ENCODE measurements at places on chromosomes 3 and 15.

DNA sequence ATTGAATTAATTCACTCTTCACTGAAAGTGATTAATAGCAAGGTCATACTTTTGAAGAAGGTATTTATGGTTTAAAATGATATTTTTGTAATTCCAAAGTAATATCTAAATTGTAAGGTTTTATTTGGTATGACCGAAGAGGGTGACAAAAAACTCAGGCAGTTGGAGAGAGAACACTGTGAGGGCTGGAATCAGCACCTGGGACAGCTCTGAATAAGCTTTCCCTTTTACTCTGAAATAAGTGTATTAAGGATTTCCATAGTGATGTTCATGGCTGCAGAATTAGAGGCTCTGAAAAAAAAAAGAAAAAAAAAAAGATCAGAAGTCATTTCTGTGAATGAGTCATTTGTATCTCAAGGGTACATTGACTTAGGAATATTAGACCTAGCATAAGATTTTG is 299.5 kb downstream of the IL5RA start:
- no peak for DNase-seq

GRCh38 chr15:85832394-85832793 is 37.7 kb upstream of the KLHL25 start:
- no peak for DNase-seq

- DNase-seq = no peak
Measured at GRCh38 chr3:55725681-55726500, 238.8 kb upstream of the WNT5A start.

DNA sequence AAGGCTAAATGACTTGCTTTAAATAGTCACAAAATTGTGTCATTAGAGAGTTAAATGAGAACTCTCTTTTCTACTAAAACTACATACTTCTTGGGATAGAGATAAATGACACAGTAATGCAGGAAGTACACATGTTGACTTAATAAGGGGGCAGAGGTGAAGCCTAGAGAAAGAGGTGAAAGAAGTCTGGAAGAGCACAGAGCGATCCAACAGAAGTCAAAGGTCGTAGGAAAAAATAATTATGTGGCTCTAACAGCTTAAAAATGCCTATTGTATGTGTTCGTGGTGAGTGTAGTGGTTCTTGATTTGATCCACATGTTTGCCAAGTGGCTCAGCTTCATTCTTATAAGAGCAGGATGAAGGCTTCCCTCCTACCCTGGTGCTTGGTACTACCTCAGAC is 61.7 kb downstream of the TMEM212 start:
- peak; percentile 55 for DNase-seq

DNA sequence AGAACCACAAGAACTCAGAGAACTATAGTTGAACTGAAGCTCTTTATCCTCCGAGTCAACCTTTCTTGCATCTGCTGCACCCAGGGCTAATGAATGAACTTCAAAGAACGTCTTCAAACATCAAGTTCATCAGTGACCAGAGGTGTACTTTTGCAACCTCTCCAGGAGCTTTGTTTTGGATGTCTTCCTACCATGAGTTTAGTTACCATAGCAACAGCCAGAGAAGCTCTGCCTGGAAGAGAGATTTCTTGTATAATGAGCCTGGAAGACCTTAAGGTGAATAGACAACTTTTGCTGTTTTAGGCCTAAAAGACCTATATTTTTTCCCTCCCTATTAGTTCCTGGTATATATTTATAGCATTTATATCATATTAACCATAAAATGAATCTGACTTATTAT is 9.1 kb downstream of the ACTC1 start:
- DNase-seq = no peak

DNA sequence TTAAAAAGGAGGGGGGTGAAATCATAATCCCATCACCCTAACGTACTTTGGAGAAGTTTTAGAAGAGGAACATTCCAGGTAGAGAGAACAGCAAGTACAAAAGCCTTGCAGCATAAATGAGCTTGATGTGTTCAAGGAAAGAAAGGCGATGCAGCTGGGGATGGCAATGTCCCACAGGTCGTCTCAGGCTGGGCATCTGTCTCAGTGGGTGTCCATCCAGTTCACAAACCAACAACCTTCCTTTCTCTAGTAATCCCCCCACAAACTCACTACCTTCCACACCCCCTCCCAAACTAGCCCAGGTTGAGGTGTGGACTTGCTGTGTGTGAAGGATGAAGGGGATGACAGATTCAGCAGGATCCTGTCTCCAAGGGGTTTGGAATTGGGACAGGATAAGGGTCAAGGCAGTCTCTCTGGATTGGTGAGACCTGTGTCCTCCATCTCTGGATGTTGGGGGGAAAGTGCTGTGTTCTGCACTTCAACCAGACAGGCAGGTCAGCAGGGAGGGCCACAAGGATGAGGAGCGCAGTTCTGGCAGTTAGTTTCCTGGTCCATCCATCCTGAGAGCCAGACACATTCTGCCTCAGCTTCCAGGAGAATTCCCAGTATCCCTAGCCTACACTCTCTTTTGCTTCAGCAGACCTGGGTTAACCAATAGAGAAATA is 1.7 kb upstream of the ESYT3 start:
- DNase-seq = no peak

- no peak for DNase-seq
Measured at GRCh38 chr15:64746921-64747320, 28.5 kb downstream of the RBPMS2 start.

GRCh38 chr3:43195115-43195498 is 89.2 kb upstream of the POMGNT2 start:
- no peak for DNase-seq

- no peak for DNase-seq
Measured at GRCh38 chr3:184538666-184539431, 22.7 kb upstream of the EPHB3 start.

All from HepG2 (cell line).